Cortex of kidney (tissue), 1 donor: ENCODE measurements at places on chromosomes 5 and 9.

- no peak for DNase-seq
Observed at GRCh38 chr5:85320495-85320894, 935.8 kb upstream of the EDIL3 start.

DNA sequence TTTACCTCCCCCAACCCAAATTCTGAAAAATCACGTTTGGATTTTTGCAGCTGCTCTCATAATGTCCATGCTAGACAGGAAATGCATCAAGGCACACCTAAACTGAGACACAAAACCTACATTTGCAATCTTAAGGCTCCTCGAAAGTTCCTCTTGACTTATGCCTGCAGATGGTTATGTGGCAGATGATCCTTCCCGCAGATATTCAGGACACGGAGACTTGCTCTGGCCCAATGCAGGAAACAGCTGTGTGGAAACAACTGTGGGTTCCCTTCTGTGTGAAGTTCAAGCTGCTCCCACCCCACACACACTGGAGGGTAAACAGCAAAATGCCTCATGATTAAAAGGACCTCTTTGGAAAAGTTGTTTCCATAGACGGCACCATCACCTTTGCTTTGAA, 253.8 kb downstream of the EBF1 start:
- DNase-seq: no peak

- DNase-seq: no peak
Observed at GRCh38 chr9:36165826-36166167, 3.4 kb upstream of the CCIN start.

DNA sequence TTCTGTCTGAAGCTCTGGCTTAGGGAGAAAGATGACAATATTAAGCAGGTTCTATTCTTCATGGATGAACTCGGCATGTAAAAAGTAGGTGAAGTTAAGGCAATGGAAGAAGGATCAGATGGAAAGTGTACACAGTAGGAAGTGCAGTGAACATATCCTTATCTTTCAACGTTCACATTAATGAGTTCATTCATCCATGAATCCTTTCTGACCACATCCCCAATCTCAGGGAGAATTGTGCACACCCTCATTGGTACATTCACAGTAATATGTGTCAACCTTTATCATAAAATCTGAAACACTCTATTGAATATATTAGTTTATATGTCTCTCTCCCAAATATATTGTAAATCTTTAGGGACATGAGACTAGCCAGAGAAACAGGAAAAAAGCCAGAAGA, 5.5 kb downstream of the GIN1 start:
- DNase-seq: no peak
